ENCODE measurements at places on chromosomes 4 and X.

DNA sequence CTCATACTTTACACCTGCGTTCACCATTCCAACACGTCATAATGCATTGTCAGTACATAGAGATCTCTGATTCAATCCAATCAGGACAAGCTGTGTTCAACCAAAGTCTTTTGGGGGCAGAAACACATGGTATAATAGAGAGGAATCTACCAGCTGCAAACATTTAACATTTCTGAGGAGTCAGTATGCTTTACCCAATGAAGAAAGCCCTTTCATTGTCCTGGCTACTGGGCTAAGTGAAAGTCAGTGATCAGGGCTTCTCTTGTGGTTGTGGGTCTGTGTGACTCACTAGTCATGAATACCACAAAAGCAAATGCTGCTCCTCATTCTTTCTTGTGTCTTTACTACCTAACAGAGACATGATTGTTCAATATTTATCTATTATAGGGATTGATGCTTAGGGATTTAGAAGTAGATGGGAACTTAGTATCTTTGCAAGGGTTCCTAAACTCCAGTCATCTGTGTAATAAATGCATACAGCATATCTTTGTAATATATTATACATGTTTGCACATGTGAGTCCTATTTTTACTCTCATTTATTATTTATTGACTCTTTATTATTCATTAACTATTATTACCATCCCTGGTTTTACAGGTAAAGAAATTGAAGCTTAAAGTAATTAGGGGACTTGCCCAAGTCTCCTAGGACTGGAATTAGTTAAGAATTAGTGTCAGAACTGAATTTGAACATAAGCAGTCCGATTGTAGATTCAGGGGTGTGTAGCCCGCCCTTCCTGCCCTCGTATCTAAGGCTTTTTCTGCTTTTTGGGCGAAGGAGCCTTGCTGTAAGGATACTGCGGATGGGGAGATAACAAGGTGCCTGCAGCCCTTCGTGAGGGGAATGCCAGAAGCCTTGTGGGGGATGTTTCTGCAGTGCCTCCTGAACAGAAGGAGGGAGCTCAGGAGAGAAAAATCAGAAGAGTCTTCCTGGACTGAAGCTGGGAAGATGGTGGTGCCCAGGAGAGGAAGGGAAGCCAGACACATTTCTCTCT lies 353.1 kb upstream of the BOD1L1 start:
- H3K36me3 ChIP-seq: no peaks in the 10 kb centered on the region
- H3K4me1 ChIP-seq: peaks cover 8% of the 10 kb centered on the region
- no peak overlapping the region for H3K4me3 ChIP-seq
- no peak overlapping the region for H3K27ac ChIP-seq
- DNase-seq: peak; percentile 19

GRCh38 chr4:83153417-83153816 lies 38.9 kb upstream of the PLAC8 start:
- H3K27me3 ChIP-seq: no peaks in the 10 kb centered on the region
- no peak overlapping the region for H3K4me3 ChIP-seq
- no peak for DNase-seq

GRCh38 chr4:153564630-153565525 lies 98.7 kb downstream of the TMEM131L start:
- H3K27me3 ChIP-seq: no peaks in the 10 kb centered on the region
- H3K4me3 ChIP-seq: no peak overlapping the region
- H3K36me3 ChIP-seq: peaks cover 53% of the 10 kb centered on the region
- H3K27ac ChIP-seq: peak overlapping the region; percentile 9
- no peak for DNase-seq
- H3K4me1 ChIP-seq: peaks cover 71% of the 10 kb centered on the region

DNA sequence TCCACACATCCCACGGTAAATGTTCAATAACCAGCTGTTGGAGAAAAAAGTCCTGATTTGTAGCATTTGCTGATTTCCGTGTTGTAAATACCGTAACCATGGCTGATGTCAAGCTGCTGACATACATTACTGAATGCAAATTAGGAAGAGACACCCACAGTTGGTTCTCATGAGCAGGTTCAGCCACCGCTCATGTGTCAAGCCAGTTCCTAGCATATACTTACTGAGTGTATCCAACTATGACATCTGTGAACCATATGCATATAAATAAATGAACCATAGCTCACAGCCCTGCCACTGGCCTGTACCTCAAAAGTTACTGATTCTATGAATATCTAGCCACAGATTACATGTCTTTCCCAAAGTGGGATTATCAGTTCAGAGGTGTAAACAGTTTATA lies 29.5 kb downstream of the FHDC1 start:
- no peak overlapping the region for H3K27ac ChIP-seq
- H3K4me1 ChIP-seq: no peaks in the 10 kb centered on the region
- no peaks in the 10 kb centered on the region for H3K36me3 ChIP-seq
- H3K4me3 ChIP-seq: no peak overlapping the region

GRCh38 chrX:66030505-66031317 lies 9.2 kb downstream of the VSIG4 start:
- no peak overlapping the region for H3K4me3 ChIP-seq
- no peaks in the 10 kb centered on the region for H3K36me3 ChIP-seq
- no peaks in the 10 kb centered on the region for H3K4me1 ChIP-seq
- DNase-seq: peak; percentile 42

DNA sequence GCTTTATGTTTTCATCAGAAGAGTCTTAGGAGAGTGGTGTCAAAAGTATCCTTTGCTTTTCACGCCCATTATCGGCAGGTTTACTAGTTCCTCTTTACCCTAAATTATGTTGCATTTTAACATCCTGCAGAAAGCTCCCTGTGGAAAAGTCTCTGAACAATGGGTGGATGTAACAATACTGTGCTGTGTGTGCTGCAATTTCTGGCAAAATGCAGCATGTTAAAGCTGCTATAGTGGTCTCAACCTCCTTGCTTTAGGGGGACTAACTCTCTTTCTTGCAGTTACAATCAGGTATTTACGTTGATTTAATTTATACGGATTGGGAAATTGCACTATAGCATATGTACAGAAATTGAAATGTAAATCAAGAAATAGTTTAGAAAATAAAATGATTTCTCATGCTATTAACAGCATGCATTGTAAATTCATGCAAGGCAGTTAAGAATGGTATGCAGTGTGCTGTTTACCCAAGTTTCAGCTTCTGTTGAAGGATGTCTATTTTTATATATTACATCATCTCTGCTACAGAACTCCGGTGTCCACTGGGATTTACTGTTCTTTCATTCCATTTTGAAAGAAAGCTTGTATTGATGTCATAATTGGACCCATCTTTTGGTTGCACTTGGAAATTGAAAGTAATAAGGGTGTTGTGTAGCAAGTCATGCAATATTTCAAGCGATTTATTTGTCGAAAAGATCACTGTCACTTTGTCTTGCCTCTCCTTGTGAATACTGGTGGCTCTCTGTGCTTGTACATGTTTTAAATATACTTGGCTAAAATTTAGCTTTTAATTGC lies 145.7 kb downstream of the RAPGEF2 start:
- peaks cover 22% of the 10 kb centered on the region for H3K36me3 ChIP-seq
- H3K27me3 ChIP-seq: no peaks in the 10 kb centered on the region
- H3K27ac ChIP-seq: no peak overlapping the region
- no peak for DNase-seq
- H3K4me1 ChIP-seq: peaks cover 16% of the 10 kb centered on the region
- H3K4me3 ChIP-seq: no peak overlapping the region
